CD4-positive, alpha-beta T cell treated with Interleukin-21 for 1 hour (primary cell): ENCODE measurements at places on chromosomes 16 and 17.

GRCh38 chr16:2009164-2009711, 383 bp downstream of the ZNF598 start:
- no peak for DNase-seq

DNA sequence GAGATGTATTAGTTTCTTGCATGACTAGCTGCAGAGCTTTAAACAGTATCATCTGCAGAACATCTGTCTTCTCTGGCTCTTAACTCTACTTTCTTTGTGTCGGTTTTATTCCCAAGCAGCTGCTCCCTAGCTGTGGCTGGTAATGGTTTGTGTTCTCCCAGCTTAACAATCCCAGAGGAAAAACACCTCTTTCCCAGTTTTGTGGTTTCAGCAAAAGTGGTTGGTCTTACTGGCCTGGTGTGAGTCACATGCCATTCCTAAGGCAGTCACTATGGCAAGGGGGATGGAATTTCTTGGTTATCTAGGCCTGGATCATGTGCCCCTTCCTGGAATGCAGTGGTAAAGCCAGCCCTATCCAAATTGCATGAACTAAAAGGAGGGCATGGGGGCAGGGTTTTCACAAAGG, 27.5 kb downstream of the OMG start:
- no peak for DNase-seq

GRCh38 chr16:27823421-27823820, 240.1 kb downstream of the GSG1L start:
- DNase-seq = no peak

GRCh38 chr17:48995304-48995973, 1.7 kb upstream of the IGF2BP1 start:
- DNase-seq = peak; percentile 3

DNA sequence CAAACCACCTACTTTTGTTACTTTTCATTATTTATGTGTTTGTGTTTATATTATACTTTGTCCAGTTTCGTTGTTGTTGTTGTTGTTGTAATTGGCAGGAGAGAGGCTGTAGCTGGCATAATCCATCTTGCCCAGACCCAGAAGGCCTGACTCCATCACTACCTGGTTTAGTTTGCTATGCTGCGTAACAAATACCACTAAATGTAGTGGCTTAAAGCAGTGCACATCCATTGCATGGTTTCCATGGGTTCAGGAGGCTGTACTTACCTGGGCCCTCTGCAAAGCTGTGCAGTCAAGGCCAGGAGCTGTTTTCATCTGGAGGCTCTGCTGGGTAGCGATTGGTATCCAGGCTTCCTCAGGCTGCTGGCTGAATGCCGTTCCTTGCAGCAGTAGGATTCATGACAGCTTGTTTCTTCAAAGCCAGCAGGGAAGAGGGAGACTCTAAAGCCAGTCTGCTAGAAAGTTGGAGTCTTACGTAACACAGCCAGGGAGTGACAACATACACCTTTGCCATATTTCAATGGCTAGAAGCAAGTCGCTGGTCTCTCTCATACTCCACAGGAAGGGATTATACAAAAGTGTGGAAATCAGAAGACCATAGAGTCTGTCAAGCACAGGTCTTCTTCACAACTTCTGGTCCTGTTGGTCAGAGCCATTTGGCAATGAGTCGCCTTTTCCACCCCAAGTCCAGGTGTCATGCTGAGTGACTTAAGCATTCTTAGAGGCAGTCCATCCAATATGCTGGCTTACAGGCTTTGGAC, 41.1 kb downstream of the TNRC6C start:
- DNase-seq = no peak

GRCh38 chr17:17059301-17059890, 17.1 kb downstream of the MPRIP start:
- no peak for DNase-seq

DNA sequence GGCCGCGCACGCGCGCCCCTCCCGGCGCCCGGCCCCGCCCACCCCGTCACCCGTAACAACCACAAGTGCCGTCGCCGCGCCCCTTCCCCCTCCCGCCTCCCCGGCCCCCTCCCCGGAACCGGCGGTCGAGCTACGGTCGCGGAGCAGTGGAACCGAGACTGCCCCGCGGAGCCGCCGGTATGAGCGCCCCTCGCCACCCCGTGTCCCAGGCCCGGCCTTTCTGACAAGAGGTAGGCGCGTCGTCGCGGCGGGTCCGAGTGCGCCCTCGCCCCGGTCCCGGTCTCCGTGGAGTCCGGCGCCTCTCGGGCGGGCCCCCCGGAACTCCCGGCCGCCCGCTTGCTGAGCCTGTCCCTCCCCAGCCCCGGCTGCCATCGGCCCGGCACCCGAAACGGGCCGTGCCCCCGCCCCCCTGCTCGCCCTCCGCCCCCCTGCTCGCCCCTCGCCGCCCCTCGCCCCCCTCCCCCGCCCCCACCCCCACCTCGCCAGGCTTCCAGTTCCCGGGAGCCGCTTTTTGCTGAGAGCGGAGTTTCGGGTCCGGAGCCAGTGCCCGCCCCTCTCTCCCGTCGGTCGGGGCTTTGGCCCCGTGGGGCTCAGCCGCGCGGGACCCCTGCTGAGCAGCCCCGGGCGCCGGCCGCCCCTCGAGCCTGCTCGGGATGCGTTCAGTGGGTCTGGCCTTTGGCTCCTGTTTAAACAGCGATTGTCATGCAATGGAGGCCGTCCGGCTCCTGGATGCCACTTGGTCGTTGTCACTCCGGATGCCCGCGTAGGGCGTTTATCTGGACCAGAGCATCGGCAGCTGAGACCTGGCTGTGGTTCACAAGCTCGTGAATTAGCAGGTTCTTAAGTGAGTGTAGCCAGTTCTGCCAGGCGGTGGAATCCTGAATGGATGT, at the start of gene SEC14L1:
Gene SEC14L1, plus strand, starts transcription at position 92 of the 890 bp plus-strand sequence. CDS start 2,628 bp downstream, outside the sequence.
- peak; percentile 29 for DNase-seq

GRCh38 chr17:83196024-83196365, 116.6 kb downstream of the METRNL start:
- no peak for DNase-seq

- no peak for DNase-seq
These were observed 447.8 kb upstream of the GOT2 start for GRCh38 chr16:59181821-59182420.

DNA sequence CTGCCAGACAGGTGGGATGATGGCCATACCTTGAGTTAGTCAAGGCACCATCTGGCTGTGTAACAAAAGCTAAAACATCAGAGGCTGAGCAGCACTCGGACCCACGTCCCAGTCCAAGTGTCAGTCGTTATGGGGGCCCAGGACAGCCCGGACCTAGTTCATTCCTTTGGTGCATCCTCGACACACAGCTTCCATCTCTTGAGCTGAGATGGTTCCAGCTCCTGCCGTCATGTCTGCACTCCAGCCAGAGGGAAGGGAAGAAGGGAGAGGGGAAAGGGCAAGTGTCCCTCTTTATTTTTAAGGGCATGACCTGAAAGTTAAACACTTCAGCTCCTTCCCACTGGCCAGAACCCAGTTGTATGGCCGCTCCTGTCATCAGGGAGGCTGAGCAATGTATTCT, 218.0 kb downstream of the SEC14L1 start:
- no peak for DNase-seq

DNA sequence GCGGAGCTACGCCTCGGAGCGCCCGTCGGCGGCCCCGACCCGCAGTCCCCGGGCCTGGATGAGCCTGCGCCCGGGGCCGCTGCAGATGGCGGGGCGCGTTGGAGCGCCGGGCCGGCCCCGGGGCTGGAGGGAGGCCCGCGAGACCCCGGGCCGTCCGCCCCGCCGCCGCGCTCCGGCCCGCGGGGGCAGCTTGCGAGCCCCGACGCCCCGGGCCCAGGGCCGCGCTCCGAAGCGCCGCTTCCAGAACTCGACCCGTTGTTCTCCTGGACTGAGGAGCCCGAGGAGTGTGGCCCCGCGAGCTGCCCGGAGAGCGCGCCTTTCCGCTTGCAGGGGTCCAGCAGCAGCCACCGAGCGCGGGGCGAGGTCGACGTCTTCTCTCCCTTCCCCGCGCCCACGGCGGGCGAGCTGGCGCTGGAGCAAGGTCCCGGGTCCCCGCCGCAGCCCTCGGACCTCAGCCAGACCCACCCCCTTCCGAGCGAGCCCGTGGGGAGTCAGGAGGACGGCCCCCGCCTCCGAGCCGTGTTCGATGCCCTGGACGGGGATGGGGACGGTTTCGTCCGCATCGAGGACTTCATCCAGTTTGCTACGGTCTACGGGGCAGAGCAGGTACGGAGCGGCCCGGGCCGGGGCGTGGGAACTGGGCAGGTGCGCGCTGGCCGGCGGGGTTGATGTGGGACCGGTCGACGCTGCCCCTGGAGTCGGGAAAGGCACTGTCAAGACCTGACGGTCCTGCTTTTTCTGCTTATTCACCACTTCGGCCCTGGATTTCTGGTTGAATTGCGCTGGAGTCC, 861 bp downstream of the RAB11FIP3 start:
- DNase-seq = no peak

- peak; percentile 90 for DNase-seq
These were observed at the start of gene PRKCB for GRCh38 chr16:23835390-23836077. PRKCB (plus strand) TSS chr16:23835983.

DNA sequence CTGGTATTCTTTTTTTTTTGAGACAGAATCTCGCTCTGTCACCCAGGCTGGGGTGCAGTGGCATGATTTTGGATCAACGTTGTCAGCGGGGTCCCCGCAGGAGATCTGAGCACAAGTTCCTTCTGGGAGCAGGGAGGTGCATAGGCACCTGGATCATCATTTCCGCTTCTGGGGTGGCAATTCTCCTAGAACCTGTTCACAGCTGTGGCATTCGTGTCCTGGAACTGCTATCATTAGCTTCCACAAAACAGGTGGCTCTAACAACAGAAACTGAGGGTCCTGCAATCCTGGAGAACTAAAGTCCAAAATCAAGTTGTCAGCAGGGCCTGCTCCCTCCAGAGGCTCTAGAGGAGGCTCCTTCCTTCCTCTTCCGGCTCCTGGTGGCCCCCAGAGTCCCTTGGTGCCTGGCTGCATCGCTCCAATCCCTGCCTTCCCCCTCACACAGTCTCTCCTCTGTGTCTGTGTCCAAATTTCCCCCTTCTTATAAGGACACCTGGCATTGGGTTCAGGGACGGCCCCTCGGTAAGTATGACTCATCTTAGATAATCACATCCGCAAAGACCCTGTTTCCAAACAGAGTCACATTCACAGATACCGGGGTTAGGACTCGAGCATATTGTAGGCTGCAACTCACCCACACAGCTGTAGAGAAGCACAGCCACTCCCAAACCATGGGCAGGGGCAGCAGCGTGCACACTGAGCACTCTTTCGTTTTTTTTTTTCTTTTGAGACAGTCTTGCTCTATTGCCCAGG, 43.5 kb upstream of the KLHDC4 start:
- no peak for DNase-seq

GRCh38 chr17:6554871-6555330, 1.5 kb downstream of the PITPNM3 start:
- no peak for DNase-seq

GRCh38 chr16:53515259-53515658, 12.2 kb upstream of the AKTIP start:
- DNase-seq = no peak

GRCh38 chr16:70651524-70651923, 5.2 kb downstream of the IL34 start:
- no peak for DNase-seq
